ENCODE measurements at places on chromosomes 3 and 15. TPM values are rescaled to one million over a fixed set of nuclear protein-coding genes. Genes with fewer than 3 reads are reported as not detected.

The GP5 gene
- total RNA-seq, result not detected

The COLQ gene
- 0.43 TPM for total RNA-seq

The MNS1 gene
- total RNA-seq, result 2.7 TPM

The ADPRH gene
- total RNA-seq, result 2.9 TPM

The MKRN2OS gene
- not detected for total RNA-seq

The CSPG5 gene
- 1.2 TPM for total RNA-seq

The MYLK gene
- 15.6 TPM for total RNA-seq

The SV2B gene
- total RNA-seq, result 0.02 TPM

The KLHL40 gene
- not detected for total RNA-seq

The SLC12A1 gene
- total RNA-seq, result not detected

The NMB gene
- total RNA-seq, result 22.7 TPM

The STRIT1 gene
- total RNA-seq, result not detected

The ADCY5 gene
- total RNA-seq, result 0.38 TPM

The ZKSCAN7 gene
- not detected for total RNA-seq

The AHSG gene
- total RNA-seq, result 0.11 TPM

The GALNT15 gene
- 0.03 TPM for total RNA-seq

The ZNF660 gene
- total RNA-seq, result not detected

The WDR93 gene
- total RNA-seq, result 0.28 TPM

The CPNE9 gene
- total RNA-seq, result not detected

The CLEC3B gene
- total RNA-seq, result not detected

The GOLGA8M gene
- not detected for total RNA-seq

The ROPN1 gene
- not detected for total RNA-seq

The POLQ gene
- 6.6 TPM for total RNA-seq

The GRM2 gene
- not detected for total RNA-seq

The CGNL1 gene
- 2.0 TPM for total RNA-seq

The ASB14 gene
- total RNA-seq, result not detected

All from A549 treated with CpdA at 1 μM for 4 hours (cell line).